ENCODE measurements at places on chromosomes 1 and 21.

GRCh38 chr1:182164273-182164672, 102.8 kb upstream of the ZNF648 start:
- DNase-seq: no peak

DNA sequence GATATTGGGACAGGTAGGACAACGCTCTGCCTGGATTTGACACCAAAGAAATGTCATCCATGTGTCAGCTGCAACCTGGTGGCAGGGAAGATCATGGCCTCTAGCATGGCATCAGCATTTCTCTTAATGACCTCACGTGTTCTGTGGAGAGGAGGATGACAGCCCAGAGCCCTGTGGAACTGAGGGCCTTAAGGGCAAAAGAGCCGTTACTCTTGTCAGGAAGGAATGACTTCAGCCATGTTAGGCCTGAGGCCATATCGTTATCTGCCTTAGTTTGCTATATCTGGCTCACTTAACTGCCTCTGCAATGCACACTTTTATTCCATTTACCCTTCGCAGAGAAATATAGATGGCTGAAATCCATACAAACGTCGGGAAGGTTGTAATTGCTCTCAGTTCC, 83.2 kb upstream of the PBX1 start:
- no peak for DNase-seq

DNA sequence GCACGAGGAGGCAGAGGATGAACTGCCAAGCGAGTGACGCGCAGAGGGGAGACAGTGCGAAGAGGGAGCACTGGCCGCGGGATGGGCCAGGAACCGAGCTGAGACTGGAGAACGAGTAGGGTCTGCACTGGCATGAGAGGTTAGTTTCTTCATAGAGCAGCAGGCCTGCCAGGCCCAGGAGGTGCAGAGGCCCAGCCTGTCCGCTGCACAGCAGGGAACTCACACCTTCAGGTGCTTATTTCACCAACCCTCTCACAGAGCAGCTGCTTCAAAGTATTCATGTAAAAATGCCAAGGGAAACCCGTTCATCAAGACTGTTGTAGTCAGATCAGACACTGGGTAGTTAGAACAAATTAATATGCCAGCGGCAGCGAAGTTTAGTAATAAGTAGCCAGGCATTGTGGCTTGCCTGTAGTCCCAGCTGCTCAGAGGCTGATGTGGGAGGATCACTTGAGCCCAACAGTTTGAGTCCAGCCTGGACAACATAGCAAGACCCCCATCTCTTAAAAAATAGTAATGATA, 144.5 kb downstream of the SLC45A1 start:
- peak; percentile 35 for DNase-seq

DNA sequence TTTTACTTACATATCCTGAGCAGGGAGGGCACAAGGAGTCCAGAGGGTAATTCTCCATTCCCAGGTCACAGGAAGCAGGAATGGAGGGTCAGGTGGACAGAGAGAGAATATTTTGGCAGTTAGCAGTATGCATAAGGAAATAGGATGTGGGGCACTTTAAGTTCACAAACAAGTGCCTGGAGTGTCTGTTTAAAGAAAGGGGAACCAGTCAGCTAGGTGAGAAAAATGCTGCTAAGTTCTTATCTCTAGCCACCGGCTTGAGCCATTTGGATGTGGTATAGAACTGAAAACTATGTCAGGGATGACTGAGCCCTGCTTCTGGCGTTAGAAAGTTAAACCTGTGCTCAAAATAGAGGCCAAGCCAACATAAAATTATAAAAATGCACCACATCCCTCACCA, 739.7 kb upstream of the NCAM2 start:
- DNase-seq: no peak

- no peak for DNase-seq
These were observed 131.7 kb upstream of the USH2A start for GRCh38 chr1:216554934-216555333.

DNA sequence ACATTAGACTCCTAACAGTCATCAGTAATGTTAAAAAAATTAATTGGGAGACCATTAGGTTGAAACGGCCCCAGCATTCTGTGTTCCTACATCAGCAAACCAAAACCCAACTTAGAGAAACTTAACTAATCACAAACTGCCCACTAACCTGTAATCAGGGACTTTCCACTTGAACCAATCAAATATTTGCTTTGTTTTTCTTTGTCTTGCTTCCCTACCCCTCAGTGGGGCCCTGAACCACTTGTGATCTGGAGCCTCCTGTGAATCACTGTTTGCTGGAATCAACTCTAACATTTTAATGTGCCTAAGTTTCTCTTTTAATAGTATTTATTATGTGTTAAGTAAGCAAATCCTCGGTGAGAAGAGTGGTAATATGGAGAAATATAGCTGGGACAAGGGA, 64.0 kb downstream of the ABCA4 start:
- DNase-seq: no peak

DNA sequence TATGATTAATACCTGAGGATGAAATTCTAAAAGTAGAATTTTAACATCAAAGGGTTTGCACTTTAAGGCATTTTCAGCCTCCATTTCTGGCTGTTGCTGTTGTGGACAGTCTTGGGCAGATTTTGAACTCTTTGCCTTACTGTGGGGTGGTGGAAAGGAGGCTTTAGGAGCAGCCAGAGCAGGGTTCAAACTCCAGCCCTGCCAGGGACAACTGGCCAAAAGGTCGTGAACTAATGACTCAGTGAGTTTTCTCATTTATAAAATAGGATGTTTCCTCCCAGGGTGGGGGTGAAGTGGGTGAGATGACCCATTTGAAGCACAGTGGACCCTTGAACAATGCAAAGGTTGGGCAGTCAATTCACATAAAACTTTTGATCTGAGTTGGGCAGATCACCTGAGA, 36.7 kb downstream of the MAPKAPK2 start:
- no peak for DNase-seq

DNA sequence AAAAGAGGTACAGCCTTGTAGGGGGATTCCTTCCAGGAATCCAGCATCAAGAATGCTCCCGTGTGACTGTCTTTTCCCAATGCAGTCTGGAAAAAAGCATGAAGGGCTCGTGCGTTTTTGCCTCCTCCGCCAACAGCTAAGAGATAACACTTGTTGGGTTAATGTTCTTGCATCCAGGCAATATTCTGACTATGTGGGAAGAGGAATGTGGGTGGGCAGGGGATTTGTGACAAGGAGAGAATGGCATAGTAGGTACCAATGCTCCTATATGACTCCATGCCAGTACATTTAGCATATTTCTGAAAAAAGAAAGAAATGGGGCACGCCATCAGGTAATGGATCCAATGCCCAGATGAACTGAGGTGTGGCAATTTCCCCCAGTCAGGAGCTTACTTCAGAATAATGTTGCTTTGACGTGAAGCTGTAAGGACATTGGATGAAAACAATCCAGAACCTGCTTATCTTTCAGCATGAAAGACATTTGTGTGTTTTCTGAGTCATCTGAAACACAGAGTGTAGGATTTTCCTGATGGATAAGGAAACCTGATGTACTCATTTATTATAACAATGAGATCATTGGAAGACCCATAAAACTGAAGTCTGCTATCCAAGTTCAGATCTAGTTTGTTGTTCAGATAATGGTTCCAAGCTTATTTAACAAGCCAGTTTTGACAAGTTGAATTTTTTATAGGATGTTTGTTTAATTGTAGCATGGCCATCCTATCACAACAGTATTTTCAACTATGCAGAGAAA, 105.5 kb downstream of the LYPLAL1 start:
- DNase-seq: no peak

DNA sequence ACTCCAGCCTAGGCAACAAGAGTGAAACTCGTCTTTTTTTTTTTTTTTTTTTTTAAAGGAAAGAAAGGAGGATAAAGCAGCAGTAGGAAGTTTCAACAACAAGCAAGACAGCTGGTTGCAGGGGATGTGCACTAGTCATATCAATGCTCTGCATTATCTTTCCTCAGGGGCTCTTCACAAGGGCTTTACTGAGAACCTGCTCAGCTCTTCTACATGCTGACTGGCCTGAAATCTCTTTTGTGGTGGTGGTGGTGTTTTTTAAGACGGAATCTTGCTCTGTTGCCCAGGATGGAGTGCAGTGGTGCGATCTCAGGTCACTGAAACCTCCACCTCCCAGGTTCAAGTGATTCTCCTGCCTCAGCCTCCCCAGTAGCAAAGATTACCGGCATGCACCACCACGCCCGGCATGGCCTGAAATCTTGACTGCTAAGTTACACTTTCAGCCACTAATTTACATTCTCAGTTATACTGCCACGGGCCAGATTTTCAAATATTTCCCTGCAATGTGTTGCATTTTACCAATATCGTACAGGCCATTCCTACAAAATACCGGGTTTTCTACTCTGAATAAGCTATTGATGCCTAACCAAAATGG, 68.0 kb downstream of the PUM1 start:
- no peak for DNase-seq

- DNase-seq: no peak
These were observed 415.5 kb downstream of the NUF2 start for GRCh38 chr1:163737261-163737660.

- no peak for DNase-seq
These were observed 183.6 kb downstream of the S1PR1 start for GRCh38 chr1:101420406-101420805.

- DNase-seq: no peak
These were observed 392 bp downstream of the GSTM2 start for GRCh38 chr1:109668123-109668775.

GRCh38 chr1:227900571-227901051, 47.1 kb downstream of the WNT9A start:
- no peak for DNase-seq

DNA sequence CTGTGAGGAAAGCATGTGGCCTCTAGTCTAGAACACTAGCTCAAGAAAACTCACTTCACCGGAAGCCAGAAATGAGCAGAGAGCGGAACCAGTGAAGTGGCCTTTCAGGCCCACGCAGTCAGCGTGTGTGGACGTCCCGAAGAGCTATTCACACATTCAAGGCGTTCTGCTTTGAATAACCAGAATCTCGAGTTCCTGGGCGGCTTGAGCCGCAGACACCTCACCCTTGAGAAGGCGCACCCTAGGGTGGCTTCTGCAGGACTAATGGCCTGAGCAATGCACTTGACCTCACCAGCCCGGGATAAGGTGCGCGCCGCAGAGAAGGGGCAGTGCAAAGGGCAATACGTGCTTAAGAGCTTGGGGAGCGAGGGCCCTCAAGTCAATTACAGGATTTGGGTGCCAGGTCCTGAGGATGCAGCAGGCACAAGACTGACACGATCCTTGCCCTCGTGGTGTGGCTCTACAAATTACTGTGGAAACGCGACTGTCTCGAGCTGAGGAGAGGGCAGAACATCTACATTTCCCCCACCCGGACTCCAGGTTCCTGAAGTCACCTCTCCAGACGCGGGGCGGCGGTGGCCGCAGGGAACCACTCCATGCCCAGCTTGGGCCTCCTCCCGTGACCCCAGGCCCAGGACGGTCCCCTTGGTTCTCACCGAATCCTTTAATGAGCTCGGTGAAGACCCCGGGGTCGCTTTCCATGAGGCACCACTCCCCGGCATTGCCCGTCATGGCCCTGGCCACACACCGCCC, 455 bp downstream of the UCHL5 start:
- peak; percentile 86 for DNase-seq

DNA sequence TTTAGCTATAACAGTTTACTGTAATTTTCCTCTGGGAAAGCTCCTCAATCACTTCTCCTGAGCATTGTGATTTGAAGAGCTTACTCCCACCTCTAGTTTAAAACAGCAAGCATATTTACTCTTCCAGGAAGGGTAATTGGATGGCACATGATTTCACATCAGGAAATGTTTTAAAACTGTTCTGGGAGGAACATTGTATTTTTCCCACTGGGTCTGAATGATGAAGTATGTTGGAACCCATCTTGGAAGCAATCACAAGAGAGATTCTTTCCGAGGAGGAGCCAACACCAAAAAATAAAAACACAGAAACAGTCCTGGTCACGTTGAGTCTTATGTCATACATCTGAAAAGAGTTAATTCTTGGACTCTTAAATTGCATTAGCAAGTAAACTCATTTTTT, 17.3 kb downstream of the MAP10 start:
- no peak for DNase-seq

GRCh38 chr1:213983493-213984386, 4.0 kb upstream of the PROX1 start:
- no peak for DNase-seq

DNA sequence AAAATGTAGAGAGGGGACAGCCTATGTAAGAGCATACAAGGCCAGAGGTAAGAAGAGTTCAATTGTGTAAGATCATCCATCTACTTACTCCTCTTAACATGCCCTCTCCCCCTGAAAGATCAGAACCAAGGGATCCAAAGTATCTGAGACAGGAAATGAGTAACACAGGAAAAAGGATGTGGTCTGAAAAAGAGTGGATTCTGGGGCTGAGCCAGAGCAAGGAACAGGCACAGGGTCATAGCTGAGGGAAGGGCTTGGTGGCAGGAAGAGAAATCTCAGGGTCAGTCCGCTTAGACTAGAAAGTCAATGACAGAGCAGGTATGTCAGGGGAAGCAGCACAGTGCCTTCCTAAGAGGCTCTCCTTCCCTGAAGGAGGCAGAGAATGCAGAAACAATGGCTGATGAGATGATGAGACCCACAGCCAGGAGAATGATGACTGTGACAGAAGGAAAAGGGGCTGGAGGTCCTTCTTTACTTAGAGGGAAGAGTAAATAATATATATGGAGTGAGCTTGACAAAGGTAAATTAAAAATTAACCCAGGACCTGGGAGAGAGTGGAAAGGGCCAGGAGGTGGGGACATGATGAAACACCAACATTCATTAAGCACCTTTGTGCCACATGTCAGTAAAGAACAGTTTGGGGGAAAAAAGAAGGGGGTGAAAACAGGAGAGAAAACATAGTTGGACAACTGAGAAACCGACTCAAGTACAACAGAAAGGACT, 26.2 kb upstream of the A3GALT2 start:
- no peak for DNase-seq

DNA sequence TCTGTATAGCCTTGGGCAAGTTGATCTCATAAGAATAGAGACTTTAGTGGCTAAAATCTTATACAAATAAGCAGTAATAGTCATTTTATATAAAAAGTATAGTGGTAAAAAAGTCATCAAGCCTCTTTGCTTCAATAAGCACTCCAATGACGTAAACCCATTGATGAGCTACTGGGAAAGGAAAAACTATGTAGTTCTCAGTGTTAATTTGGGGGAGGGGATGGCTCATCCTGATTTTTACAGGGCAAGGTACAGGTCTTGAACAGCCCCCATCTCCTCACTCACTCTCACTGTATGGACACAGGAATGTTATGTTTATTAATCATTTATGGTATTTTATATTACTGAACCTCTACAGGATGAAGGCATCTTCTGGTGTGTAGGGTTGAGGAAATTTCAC, 38.1 kb upstream of the CD55 start:
- DNase-seq: no peak

GRCh38 chr1:175204330-175204729, 11.8 kb upstream of the KIAA0040 start:
- no peak for DNase-seq

- DNase-seq: no peak
These were observed 69.4 kb downstream of the GPATCH2 start for GRCh38 chr1:217561446-217561845.

- peak; percentile 28 for DNase-seq
These were observed 131.2 kb downstream of the RHOU start for GRCh38 chr1:228866468-228866867.

DNA sequence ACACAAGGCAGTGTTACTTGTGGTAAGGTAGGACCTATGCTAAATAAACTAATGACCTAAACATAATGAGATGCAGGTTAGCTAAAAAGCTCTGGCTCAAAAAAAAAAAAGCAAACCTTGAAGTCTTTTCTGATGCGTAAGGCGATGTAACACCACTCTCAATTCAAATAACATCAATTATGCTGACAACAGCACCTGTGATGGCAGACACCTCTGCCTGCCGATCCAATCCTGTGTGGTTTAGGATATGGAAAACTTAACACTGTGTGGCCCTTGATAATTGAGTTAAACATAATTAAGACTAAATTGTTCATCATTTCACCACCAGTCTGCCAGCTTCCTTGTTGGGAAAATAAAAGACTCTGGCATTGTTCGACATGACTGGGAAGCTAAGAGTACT, 9.1 kb downstream of the RPAP2 start:
- DNase-seq: no peak

Data from activated CD8-positive, alpha-beta memory T cell treated with anti-CD3 and anti-CD28 coated beads for 24 hours (primary cell).